Neural crest cell (in vitro differentiated cells): ENCODE measurements at places on chromosomes 13 and 19.

- peaks cover 25% of the 10 kb centered on the region for H3K4me1 ChIP-seq
- peaks cover 33% of the 10 kb centered on the region for H3K27me3 ChIP-seq
- no peak for DNase-seq
- H3K36me3 ChIP-seq: no peaks in the 10 kb centered on the region
Observed at GRCh38 chr19:48350856-48351255, 12.9 kb downstream of the TMEM143 start.

DNA sequence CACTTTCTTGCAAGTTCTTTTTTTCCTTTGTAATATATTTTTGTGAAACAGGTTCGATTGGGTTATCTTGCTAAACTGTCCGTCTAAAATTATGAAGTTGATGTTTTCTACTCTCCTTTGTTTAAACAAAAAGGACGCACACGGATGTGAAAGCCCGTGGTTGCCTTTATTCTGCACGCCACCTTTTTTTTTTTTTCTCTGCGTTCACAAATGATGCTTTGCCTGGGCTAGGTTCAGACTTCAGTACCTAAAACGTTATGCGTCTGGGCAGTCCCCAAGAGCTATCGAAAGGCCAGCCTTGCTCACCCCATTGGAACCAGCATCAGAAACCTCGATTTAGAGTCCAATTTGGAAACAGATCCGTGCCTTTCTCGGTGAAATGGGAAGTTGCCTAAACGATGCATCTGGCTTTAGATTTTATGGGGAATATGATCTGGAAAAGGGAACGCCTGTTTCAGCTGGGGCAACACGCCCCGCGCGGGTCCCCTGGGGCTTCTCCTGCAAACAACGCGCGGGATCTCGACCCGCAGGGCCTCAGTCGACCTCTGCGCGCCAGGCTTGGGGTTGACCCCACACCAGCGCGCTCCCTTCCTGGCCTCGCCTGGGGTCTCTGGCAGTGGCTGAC lies 113.9 kb downstream of the KCNRG start:
- H3K27ac ChIP-seq: no peak overlapping the region
- peak overlapping the region; percentile 89 for H3K4me3 ChIP-seq
- peaks cover 86% of the 10 kb centered on the region for H3K27me3 ChIP-seq
- DNase-seq: no peak
- H3K4me1 ChIP-seq: peaks cover 68% of the 10 kb centered on the region

GRCh38 chr13:43041369-43041921 lies 18.1 kb downstream of the DNAJC15 start:
- no peak for DNase-seq
- H3K27ac ChIP-seq: no peak overlapping the region
- H3K27me3 ChIP-seq: no peaks in the 10 kb centered on the region
- peaks cover 10% of the 10 kb centered on the region for H3K36me3 ChIP-seq

GRCh38 chr19:35751839-35752745 lies 3.7 kb downstream of the LIN37 start:
- no peak overlapping the region for H3K27ac ChIP-seq
- DNase-seq: no peak
- H3K27me3 ChIP-seq: peaks cover 2% of the 10 kb centered on the region
- H3K4me1 ChIP-seq: peaks cover 25% of the 10 kb centered on the region

- H3K27ac ChIP-seq: no peak overlapping the region
- H3K4me3 ChIP-seq: no peak overlapping the region
- DNase-seq: peak; percentile 18
- H3K4me1 ChIP-seq: no peaks in the 10 kb centered on the region
- H3K36me3 ChIP-seq: no peaks in the 10 kb centered on the region
Observed at GRCh38 chr19:39212375-39212742, 8.3 kb upstream of the SYCN start.

GRCh38 chr19:46972311-46972710 lies 47.3 kb upstream of the NPAS1 start:
- no peak for DNase-seq
- H3K27ac ChIP-seq: no peak overlapping the region
- H3K4me3 ChIP-seq: no peak overlapping the region
- H3K4me1 ChIP-seq: peaks cover 57% of the 10 kb centered on the region
- H3K27me3 ChIP-seq: no peaks in the 10 kb centered on the region

DNA sequence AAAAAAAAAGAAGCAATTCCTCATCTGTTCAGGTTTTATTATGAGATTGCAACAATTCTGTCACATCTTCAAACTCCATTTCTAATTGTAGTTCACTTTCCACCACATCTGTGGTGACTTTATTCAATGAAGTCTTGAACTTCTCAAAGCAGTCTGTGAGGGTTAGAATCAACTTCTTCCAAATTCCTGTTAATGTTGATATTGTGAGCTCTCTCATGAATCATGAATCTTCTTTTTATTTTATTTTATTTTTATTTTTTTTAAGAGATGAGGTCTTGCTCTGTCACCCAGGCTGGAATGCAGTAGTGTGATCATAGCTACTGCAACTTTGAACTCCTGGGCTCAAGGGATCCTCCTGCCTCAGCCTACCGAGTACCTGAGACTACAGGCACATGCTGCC lies 19.6 kb downstream of the ARHGAP35 start:
- H3K4me1 ChIP-seq: peaks cover 33% of the 10 kb centered on the region
- H3K36me3 ChIP-seq: peaks cover 3% of the 10 kb centered on the region
- no peak overlapping the region for H3K27ac ChIP-seq
- H3K27me3 ChIP-seq: no peaks in the 10 kb centered on the region

GRCh38 chr19:16944626-16945363 lies 56.0 kb downstream of the F2RL3 start:
- no peak for DNase-seq
- H3K27me3 ChIP-seq: no peaks in the 10 kb centered on the region
- no peak overlapping the region for H3K4me3 ChIP-seq
- H3K36me3 ChIP-seq: peaks cover 6% of the 10 kb centered on the region

DNA sequence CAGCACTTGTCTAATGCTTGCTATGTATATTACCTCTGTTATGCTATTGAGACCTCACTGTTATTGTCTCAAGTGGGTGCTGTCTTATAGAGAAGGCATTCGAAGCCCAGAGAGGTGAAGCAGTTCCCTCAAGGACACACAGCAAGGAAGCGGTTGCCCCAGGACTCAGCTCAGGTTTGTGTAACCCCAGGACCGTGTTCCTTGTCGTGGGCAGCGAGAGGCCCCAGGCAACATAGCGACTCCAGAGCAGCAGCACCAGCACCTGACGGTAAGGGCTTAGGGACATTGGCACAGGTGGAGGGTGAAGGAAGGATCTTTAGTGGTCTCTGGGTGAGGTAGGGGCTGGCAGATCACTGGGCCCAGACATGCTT lies 2.4 kb downstream of the KLK15 start:
- H3K4me1 ChIP-seq: peaks cover 5% of the 10 kb centered on the region
- peaks cover 2% of the 10 kb centered on the region for H3K36me3 ChIP-seq
- no peak overlapping the region for H3K4me3 ChIP-seq
- peaks cover 56% of the 10 kb centered on the region for H3K27me3 ChIP-seq

DNA sequence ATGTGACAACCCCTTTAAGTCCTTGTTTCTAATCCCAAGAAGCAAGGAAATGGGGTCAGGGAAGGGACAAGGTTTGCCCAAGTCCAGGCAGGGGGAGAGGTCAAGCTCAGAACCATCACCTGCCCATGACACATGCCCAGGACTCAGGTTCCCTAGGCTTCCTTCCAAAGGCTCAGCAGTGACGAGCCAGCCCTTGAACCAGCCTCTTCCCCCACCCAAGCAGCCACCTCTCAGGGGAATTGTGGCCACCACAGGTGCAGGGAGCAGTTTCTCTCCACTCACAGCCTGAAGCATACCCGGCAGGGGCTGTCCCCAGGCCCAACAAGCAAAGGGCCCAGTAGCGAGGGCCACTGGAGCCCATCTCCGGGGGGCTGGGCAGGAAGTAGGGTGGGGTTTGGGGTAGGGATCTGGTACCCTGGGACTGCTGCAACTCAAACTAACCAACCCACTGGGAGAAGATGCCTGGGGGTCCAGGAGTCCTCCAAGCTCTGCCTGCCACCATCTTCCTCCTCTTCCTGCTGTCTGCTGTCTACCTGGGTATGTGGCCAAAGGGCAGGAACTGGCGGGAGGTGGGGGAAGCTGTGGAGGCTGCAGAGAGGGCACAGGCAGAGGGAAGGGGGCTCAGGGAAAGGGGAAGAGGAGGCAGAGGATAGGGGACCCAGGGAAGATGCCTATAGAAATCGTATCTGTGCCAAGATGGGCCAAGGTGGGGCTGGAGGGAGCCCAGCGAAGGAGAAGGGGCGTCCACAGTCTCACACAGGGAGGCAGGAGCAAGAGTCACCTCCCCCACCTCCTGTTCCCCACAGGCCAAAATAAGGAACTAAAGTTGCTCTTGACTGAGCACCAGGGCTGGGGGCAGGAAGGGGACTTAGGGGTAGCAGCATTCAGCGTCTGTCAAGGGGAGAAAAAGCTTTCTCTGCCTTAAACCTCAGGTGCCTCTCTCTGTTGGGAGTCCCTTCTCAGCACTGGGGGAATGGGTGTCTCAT lies at the start of gene CD79A:
CD79A (plus strand) TSS at position 433 of the 986 bp plus-strand sequence; CDS start at position 459, 26 bp downstream.
- H3K4me1 ChIP-seq: peaks cover 5% of the 10 kb centered on the region
- no peak for DNase-seq
- no peaks in the 10 kb centered on the region for H3K36me3 ChIP-seq
- no peak within 1 kb of the TSS for H3K27ac ChIP-seq
- peaks cover 27% of the 10 kb centered on the region for H3K27me3 ChIP-seq

DNA sequence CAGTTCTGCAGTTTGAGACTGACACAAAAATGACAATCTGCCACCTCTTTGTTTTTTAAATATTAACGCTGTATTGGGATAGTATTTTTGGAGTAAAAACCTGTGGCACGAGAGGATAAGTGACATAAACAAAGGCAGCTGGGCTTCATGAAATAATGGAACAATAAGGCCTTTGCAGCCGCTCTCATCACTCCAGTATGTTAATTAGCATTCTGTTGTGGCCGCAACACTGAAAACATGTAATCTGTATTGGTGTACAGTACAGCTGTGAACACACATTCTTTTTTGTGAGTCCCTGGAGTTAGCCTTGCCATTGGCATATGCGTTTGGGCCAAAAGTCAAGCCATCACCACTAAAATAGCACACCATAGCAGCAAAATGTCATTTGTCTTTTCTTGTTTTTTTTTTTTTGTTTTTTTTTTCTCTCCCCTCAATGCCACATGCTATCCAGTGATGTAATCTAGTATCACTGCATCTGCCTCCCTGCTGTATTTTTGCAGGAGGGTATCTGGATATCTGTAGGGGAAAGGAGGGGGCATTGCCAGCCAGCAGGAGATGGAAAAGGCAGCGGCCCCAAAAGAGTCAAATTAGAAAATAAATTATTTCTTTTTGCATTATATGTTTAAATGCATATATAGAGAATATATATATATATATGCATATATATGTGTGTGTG lies 885 bp upstream of the ZNF536 start:
- no peak overlapping the region for H3K4me3 ChIP-seq
- H3K27ac ChIP-seq: no peak overlapping the region
- peaks cover 59% of the 10 kb centered on the region for H3K27me3 ChIP-seq
- no peaks in the 10 kb centered on the region for H3K36me3 ChIP-seq
- DNase-seq: no peak
- peaks cover 25% of the 10 kb centered on the region for H3K4me1 ChIP-seq

DNA sequence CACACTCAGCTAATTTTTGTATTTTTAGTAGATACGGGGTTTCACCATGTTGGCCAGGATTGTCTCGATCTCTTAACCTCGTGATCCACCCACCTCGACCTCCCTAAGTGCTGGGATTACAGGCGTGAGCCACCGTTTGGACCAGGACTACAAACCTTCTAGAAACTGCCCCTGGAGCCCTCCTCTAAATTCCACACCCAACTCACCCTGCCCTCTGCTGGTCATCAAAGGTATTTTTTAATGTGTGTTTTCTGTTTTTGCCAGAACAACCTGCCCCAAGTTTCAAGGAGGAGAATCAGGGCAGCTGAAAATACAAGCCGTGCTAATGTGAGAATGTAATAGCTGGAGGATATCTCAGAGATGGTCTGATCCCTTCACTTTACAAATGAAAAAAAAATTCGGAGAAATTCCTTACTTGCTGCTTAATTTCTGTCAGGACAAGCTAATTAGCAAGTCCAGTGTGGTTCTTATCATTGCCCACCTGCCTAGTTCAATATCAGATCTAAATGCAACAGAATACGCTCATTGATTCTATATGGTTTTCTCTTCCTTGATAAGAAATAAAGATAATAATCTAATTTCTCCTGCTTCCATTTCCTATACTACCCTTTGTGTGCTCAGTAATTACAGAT lies 4.1 kb downstream of the ATP8A2 start:
- peak; percentile 51 for DNase-seq
- no peaks in the 10 kb centered on the region for H3K36me3 ChIP-seq
- H3K4me1 ChIP-seq: no peaks in the 10 kb centered on the region
- peaks cover 50% of the 10 kb centered on the region for H3K27me3 ChIP-seq
- no peak overlapping the region for H3K27ac ChIP-seq
- peak overlapping the region; percentile 76 for H3K4me3 ChIP-seq

GRCh38 chr13:53408306-53408705 lies 379.7 kb downstream of the OLFM4 start:
- H3K4me1 ChIP-seq: no peaks in the 10 kb centered on the region
- no peak for DNase-seq
- H3K27me3 ChIP-seq: no peaks in the 10 kb centered on the region
- no peaks in the 10 kb centered on the region for H3K36me3 ChIP-seq
- H3K4me3 ChIP-seq: no peak overlapping the region

DNA sequence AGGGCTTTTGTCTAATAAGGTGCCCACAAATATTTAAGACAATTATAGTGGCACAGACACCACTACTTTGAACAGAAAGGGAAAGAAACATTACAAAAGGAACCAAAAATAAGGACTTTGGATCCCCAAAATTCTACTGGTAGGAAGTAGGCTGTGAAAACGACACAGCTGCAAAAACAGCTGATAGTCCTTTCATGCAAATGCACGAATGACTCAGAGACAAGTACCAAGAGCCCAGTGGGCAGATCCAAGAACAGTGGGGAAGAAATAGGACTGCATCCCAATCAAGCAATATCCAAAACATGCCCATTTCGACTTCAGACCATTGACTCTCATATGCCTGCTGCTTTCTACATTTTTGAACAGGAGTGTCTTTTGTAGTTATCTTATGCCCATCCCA lies 269.4 kb upstream of the NBEA start:
- no peaks in the 10 kb centered on the region for H3K36me3 ChIP-seq
- H3K4me1 ChIP-seq: no peaks in the 10 kb centered on the region
- no peak overlapping the region for H3K27ac ChIP-seq

DNA sequence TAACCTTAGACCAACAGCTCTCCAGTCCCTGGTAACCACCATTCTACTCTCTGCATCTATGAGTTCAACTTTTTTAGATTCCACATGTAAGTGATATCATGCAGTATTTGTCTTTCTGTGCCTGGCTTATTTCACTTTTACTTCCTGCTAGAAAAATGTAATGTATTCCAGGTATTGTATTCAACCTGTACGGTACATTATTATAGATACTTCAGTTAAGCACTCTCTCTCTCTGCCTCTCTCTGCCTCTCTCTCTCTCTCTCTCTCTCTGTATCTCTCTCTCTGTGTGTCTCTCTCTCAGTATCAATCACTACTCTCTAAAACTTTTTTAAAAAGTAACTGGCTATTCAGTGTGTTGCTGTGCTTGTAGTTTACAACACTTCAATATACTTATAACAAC lies 8.4 kb downstream of the DACH1 start:
- peaks cover 34% of the 10 kb centered on the region for H3K4me1 ChIP-seq
- no peak overlapping the region for H3K27ac ChIP-seq
- peaks cover 17% of the 10 kb centered on the region for H3K27me3 ChIP-seq
- H3K36me3 ChIP-seq: no peaks in the 10 kb centered on the region
- no peak for DNase-seq
